ENCODE measurements at places on chromosomes 1 and 21. TPM values are rescaled to one million over a fixed set of nuclear protein-coding genes. Genes with fewer than 3 reads are reported as not detected.

DNA sequence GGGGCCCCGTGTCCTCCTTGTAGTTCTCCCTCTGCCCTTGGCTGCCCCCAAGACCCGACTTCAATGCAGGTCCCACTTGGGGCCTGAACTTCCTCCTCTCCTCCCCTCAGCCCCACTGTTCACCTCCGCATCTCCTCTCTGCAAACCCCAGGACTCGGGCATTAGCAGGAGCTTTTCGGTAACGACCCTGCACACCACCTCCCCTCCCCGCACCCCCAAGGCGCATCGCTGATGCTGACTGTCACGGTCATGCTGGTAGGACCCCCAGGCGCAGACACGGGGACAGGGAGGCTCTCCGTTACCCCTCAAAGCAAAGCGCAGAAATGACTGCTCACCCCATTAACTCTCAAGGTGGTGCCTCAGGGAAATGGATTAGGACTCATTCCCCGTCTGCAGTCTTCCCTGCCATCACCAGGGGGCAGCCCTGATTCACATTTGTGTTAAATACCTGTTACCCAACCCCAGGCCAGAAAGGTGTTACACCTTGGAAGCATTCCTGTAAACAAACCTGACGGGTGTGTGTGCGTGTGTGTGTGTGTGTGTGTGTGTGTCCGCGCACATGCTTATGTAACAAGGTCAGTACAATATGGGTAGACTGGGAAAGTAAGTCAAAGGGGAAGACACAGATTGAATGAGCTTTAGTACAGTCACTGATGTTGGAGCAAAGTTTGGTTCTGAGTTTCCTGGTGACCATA lies 6.4 kb upstream of the GUCA2B start:
- no peak overlapping the region for H3K4me3 ChIP-seq
- H3K36me3 ChIP-seq = no peaks in the 10 kb centered on the region
- peaks cover 12% of the 10 kb centered on the region for H3K27me3 ChIP-seq
- no peak overlapping the region for H3K27ac ChIP-seq
- no peaks in the 10 kb centered on the region for H3K4me1 ChIP-seq
- DNase-seq = peak; percentile 76

GRCh38 chr1:108830119-108831008 lies 26.5 kb downstream of the AKNAD1 start:
- no peak overlapping the region for H3K27ac ChIP-seq
- H3K4me1 ChIP-seq = peaks cover 11% of the 10 kb centered on the region
- no peaks in the 10 kb centered on the region for H3K36me3 ChIP-seq
- no peaks in the 10 kb centered on the region for H3K27me3 ChIP-seq
- DNase-seq = no peak

DNA sequence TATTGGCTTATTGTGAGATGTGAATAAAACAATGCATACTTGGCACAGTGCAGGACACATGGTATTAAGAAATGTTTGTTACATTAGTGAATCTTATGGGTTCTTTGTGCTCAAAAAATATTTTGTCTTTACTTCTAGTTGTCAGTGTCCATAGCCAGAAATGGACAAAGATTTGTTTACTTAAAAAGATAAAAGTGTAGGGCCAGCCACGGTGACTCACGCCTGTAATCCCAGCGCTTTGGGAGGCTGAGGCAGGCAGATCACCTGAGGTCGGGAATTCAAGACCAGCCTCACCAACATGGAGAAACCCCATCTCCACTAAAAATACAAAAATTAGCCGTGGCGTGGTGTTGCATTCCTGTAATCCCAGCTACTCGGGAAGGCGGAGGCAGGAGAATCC lies 654.6 kb upstream of the NEGR1 start:
- no peaks in the 10 kb centered on the region for H3K36me3 ChIP-seq
- peaks cover 2% of the 10 kb centered on the region for H3K4me1 ChIP-seq
- no peak overlapping the region for H3K4me3 ChIP-seq
- DNase-seq = no peak
- no peak overlapping the region for H3K27ac ChIP-seq
- no peaks in the 10 kb centered on the region for H3K27me3 ChIP-seq

DNA sequence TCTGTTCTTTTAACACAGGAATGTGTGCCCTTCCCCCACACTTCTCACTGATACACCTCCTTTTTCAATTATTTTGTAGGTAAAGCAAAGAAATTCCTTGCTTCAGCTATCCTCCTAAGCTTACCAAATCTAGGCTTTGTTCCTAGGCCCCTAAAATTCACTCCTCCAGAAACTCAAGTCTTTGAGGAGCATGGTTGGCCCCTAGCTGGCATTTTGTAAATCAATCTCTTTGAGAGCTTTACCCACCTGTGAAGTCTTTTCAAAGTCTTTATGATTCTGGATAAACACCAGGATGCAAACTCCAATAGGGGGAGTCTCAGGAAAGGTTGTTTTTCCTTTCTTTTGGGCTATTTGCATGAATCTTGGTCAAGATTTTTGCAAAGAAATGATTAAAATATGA lies 82.9 kb upstream of the ZNF644 start:
- H3K4me1 ChIP-seq = no peaks in the 10 kb centered on the region
- no peak for DNase-seq
- H3K27me3 ChIP-seq = no peaks in the 10 kb centered on the region

Gene CLDN17
- total RNA-seq = not detected

DNA sequence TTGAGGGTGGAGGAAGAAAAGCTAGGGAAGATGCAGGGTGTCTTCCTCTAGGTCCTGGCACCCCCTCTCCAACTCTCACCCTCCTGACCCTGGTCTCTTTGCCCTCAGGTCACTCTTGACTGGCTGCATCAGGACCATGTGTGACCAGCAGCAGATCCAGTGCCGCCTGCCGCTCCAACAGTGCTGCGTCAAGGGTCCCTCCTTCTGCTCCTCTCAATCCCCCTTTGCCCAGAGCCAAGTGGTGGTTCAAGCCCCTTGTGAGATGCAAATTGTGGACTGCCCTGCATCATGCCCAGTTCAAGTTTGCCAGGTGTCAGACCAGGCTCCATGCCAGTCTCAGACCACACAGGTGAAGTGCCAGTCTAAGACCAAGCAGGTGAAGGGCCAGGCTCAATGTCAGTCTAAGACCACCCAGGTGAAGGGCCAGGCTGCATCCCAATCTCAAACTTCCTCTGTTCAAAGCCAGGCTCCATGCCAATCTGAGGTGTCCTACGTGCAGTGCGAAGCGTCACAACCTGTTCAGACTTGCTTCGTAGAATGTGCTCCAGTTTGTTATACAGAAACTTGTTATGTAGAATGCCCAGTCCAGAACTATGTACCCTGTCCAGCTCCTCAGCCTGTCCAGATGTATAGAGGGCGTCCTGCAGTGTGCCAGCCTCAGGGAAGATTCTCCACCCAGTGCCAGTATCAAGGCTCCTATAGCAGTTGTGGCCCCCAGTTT lies 1.8 kb downstream of the KPRP start:
- no peaks in the 10 kb centered on the region for H3K36me3 ChIP-seq
- no peaks in the 10 kb centered on the region for H3K4me1 ChIP-seq
- no peak for DNase-seq

DNA sequence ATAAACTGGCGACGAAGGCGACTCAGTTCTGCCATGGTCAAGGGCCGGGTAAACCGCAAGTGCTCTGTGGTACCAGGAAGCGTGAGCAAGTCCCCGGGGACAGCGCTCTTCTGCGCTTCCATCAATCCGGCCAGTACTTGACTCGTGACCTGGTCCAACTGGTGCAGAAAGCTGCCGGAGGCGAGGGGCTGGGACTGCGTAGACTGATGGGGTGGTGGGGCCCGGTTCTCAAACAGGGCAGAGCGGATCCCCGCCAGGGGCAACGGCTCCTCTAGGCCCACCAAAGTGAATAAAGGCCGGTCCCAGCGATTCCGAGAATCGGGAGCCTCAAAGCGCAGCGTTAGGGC lies 852 bp downstream of the KTI12 start:
- DNase-seq = no peak
- peak overlapping the region; percentile 89 for H3K27ac ChIP-seq
- H3K4me3 ChIP-seq = peak overlapping the region; percentile 93
- peaks cover 27% of the 10 kb centered on the region for H3K4me1 ChIP-seq
- H3K27me3 ChIP-seq = no peaks in the 10 kb centered on the region

- no peaks in the 10 kb centered on the region for H3K36me3 ChIP-seq
- H3K4me3 ChIP-seq = no peak overlapping the region
- peaks cover 11% of the 10 kb centered on the region for H3K27me3 ChIP-seq
- H3K4me1 ChIP-seq = peaks cover 10% of the 10 kb centered on the region
- H3K27ac ChIP-seq = peak overlapping the region; percentile 38
These were observed 7.8 kb upstream of the SRRM1 start for GRCh38 chr1:24635195-24635843.

- peaks cover 3% of the 10 kb centered on the region for H3K27me3 ChIP-seq
- no peaks in the 10 kb centered on the region for H3K36me3 ChIP-seq
- no peak for DNase-seq
- H3K27ac ChIP-seq = no peak overlapping the region
- no peak overlapping the region for H3K4me3 ChIP-seq
These were observed 43.2 kb downstream of the RCSD1 start for GRCh38 chr1:167673265-167673664.

- no peaks in the 10 kb centered on the region for H3K36me3 ChIP-seq
- no peak overlapping the region for H3K4me3 ChIP-seq
- H3K27me3 ChIP-seq = peaks cover 11% of the 10 kb centered on the region
These were observed 147.2 kb downstream of the CHD1L start for GRCh38 chr1:147389532-147390184.

DNA sequence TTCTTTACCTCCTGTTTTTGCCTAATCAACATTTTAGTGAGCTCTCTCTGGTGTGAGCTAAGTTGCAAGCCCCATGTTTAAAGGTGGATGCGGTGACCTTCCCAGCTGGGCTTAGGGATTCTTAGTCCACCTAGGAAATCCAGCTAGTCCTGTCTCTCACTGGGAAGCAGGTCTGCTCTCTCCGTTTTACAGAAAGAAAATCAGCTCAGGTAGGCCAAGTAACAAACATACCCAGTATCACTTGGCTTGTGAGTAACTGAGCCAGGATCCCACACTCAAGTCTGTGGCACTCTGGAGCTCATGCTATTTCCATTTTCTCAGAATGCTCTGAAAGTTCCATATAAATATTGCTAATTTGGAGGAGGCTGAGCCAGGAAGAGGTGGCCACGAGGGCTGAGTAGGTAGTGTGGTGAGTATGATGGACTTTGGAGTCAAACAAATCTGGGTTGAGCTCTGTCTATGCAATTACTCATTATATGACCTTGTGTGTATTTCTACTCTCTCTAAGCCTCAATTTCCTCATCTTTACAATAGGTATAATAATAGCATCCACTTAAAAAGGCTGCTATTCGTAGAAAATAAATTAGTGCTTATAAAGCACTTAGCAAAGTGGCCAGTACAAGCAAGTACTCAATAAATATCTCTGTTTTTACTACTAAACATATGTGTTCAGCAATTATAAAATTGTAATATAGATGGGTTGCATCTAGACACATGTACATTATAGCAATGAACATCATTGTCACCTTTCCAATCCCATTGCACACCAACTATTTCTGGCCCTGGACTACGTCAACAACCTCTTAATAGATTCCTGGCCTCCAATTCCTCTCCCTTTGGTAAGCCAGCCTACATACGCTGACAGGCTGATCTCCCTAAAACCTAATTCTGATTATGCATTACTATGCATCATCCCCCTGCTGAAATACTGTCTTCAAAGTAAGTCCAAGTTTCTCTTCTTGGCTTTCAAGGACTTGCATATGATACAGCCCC lies 32.7 kb upstream of the DHCR24 start:
- no peaks in the 10 kb centered on the region for H3K4me1 ChIP-seq
- H3K27ac ChIP-seq = no peak overlapping the region
- no peak for DNase-seq
- no peaks in the 10 kb centered on the region for H3K36me3 ChIP-seq

GRCh38 chr1:25529518-25530185 lies 13.8 kb upstream of the LDLRAP1 start:
- no peaks in the 10 kb centered on the region for H3K36me3 ChIP-seq
- H3K27ac ChIP-seq = no peak overlapping the region

Gene GSTM4
- total RNA-seq = 42.2 TPM

Gene RSPH1
- 5.2 TPM for total RNA-seq

DNA sequence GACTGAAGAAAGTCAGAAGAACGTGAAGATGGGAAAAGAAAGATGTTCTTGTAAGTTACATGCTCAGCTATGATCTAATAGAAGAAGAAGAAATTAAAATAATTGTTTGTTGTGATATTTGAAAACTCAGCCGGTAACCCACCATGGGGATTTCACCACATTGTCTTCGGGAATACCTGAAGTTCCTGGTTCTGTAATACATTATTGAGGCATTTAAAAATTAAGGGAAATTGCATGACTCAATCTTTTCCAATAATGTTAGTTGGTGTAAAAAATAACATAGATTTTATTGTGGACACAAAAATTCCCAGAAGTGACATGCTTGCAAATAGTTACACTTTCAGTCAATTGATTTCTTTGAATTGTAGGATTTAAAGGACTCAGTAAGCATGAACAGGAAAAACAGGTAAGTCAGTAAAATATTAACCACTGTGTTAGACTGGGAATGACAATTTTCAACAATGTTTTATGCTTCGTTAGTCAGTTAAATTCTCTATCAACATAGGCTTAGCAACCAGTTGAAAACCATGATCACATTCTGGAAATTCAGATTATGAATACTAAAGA lies 745.1 kb downstream of the LTN1 start:
- H3K36me3 ChIP-seq = no peaks in the 10 kb centered on the region
- no peak overlapping the region for H3K4me3 ChIP-seq
- H3K4me1 ChIP-seq = peaks cover 12% of the 10 kb centered on the region
- no peak overlapping the region for H3K27ac ChIP-seq
- no peaks in the 10 kb centered on the region for H3K27me3 ChIP-seq
- no peak for DNase-seq

Gene CR2
- not detected for total RNA-seq

DNA sequence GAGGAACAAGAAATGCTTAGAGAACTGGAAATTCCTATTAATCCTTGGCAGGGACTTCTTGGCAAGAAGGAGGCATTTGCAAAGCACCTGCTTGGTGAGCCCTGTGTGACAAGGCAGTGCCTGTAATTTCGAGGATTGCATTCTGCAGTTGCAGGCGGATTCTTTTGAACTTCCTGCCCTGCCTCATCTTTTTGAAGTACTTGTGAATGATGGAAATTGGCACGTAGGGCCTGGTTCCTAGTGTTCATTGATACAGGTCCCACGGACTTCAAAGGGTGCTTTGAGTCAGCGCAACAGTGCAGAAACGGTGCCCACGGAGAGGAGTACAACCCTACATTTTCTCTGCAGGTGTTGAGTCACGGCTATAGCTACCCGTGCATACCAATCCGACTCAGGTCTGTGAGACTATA lies 6.4 kb downstream of the HUNK start:
- H3K4me1 ChIP-seq = peaks cover 49% of the 10 kb centered on the region
- DNase-seq = no peak

Gene AGMAT
- 5.4 TPM for total RNA-seq

Gene LDLRAD2
- 0.19 TPM for total RNA-seq

Gene TMEM81
- 3.3 TPM for total RNA-seq

All from type B pancreatic cell (in vitro differentiated cells).